ENCODE measurements at places on chromosomes 3 and 15.
A peak's percentile ranks its signal among the peaks of the same experiment; 100 is the strongest.

DNA sequence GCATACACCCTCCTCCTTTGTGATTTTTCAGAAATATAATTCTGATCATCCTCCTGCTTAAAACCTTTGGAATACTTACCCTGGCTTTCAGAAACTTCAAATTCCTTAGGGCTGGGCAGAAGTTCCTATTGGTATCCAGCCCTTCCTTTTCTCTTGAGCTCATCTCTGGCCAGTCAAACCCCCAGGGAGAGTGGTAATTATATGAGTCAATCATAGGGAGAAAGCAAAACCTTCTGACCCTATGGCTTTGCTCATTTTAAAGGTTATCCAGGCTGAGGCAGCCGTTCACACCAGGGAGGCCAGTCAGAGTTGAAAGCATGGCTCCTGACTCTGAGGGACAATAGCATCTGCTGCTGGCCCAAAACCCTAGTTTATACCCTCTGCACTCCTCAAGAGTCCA is 23.9 kb upstream of the CTNNB1 start:
- DNase-seq: peak; percentile 8

GRCh38 chr3:146305808-146306423 is 55.0 kb upstream of the PLSCR4 start:
- no peak for DNase-seq

- DNase-seq: no peak
Measured at GRCh38 chr3:123444744-123445143, 4.1 kb downstream of the ADCY5 start.

DNA sequence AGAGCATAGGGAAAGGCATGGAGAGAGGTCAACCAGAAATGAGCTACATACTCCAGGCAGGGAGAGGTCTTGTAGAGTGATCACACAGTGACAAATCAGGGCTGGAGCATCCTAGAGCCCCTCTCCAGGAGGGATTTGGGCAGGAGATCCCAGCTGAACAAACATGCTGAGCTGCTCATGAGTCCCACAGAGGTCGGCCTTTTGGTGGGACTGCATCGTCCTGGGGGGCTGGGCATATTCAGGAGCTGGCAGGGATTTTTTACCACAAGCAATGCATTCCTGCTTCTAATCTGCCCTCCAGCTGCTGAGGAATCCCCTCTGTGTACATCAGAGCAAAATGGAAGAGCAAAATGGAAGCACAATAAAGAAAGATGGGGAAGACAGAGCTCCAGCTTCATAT is 94.9 kb downstream of the NTRK3 start:
- no peak for DNase-seq

DNA sequence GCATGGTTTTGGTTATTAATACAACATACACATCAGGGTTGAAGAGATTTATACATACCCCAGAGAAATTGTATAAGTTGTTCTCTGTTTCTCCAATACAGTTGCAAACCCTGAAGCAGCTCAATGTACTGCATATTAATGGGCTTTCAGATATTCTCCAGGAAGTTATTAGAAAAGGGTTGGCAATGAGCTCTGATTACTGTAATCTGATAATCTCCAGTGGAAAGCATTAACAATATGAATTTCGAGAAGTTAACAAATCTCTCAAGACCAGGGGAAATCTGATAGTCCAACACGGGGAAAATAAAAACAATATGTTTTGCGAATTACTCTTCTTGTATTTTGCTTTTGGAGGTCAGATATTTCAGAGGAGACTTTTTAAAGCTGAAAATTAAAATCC is 950.1 kb downstream of the TBL1XR1 start:
- no peak for DNase-seq

DNA sequence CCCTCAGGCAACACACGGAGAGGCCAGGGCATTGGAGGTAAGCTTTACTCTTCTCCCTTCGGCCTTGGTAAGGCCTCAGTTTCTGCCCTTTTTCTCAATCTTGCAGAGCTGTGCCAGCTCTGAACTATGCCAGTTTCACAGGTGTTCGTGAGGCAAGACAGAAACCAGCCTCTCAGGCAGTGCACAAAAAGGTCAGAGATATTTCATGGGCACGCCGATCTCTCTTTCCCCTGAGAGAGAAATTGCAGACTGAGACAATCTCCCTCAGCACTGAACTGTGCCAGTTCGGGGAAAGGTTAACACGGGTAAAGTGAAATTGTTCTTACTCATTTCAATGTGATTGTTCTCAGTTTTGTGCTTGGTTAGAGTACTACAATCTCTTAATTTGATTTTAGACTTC is 88.5 kb downstream of the GMNC start:
- no peak for DNase-seq

DNA sequence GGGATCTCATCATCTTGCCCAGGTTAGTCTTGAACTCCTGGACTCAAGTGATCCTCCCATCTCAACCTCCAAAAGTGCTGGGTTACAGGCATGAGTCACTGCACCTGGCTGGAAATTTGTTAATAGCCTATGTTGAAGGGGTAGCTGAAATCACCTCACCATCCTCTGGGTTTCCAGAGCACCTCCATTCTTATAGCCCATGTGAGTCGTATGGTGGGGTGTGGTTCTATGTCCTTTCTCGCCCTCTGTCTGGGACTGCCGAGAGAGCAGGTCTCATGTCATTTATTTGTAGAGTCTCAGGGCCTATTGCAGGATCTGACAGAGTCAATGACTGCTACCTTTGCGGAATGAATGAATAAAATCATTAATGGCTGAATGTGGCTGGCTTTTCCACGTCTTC is 20.9 kb downstream of the CEMIP start:
- DNase-seq: no peak

GRCh38 chr3:13850161-13850945 is 29.5 kb downstream of the WNT7A start:
- DNase-seq: peak; percentile 62

- DNase-seq: peak; percentile 96
Measured at GRCh38 chr15:60972301-60972700, 256.8 kb downstream of the RORA start.

DNA sequence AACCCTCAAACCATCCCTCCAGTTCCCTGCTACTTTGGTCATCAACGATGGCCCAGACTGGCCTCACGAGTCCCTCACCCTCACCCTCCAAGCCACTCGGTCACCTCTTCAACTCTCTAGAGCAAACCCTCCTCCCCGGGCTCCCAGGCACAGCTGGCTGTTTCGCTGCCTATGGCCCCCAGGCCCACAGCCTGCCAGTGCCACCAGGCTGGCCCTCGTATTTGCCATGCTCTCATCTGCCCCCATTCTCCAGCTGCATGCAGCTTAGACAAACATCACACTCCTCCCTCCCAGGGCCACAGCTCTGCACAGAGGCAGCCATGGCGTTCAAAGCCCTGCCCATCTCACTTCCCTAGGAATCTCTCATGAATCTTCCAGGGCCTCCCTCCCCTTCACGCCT is 13.8 kb downstream of the RAB43 start:
- DNase-seq: no peak

DNA sequence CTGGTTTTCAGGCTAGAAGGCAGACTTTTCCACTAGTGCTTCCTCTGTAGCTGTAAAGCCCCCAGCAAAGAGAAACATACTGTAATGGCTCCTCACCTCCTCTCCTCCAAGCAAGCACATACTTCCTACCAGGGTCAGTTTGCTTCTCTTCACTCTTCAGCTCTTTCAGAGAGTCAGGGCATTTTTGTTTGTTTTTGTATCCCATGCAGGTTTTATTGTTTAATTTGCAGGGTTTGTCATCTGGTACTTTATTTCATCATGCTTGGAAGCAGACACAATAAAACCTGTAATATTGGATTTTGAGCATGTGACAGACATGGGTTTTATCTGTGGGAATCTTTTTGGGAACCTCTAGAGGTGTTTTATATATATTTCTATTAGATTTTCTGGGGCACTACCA is 753.3 kb upstream of the ROBO1 start:
- DNase-seq: no peak

- no peak for DNase-seq
Measured at GRCh38 chr3:50807266-50807665, 132.5 kb downstream of the DOCK3 start.

DNA sequence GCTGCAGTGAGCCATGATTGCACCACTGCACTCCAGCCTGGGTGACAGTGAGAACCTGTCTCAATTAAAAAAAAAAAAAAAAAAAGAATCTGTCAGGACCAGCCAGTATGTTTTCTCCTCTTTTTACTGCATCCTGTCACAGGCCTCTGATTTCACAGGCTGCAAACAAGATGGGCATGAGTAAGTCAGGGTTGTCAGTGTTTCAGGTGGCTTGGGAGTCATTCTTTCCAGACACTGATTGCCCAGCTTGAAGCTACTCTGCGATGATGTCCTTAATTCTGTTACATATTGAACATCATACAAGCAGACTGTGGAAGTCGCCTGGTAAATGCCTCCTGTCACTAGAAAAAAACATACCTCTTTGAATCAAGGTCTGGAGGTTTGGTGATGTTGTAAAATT is 18.8 kb downstream of the DIS3L start:
- no peak for DNase-seq

DNA sequence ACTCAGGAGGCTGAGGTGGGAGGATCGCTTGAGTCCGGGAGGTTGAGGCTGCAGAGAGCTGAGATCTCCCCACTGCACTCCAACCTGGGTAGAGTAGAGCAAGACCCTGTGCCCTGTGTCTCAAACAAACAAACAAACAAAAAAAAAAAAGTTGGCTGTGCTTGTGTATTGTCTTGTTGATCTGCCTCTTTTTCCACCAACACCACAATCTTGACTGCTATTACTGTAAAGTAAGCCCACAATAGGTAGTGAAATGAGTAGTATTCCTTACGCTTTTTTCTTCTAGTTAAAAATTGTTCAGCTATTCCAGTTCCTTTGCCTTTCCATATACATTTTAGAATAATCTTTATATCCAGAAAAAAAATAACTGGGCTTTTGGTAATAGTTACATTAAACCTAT is 35.5 kb downstream of the PTH1R start:
- no peak for DNase-seq

DNA sequence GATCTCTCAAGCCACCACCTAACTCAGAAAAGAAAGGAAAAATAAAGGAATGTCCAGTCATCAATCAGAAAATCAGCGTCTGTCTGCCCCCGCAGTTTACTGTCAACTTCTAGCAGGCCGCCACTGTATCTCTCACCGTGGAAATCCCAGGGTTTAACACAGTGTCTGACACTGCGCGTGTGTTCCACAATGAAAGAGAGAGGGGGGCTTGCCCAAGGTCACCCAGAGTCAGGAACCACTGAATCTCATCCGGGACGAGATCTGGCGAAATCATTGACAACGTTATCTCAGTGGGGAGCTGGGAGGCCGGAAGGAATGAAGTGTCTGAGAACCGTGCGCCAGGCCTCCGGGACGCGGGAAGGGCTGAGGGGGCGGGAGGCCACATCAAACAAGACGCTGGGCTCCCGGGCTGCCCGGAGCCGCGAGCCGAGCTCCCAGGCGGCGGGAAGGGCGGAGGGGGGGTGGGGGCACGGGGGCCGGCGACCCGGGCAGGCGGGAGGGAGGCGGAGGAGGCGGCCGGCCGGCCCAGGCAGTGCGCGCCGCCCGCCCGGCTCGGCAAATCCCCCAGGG is 2.2 kb upstream of the HES1 start:
- peak; percentile 57 for DNase-seq

DNA sequence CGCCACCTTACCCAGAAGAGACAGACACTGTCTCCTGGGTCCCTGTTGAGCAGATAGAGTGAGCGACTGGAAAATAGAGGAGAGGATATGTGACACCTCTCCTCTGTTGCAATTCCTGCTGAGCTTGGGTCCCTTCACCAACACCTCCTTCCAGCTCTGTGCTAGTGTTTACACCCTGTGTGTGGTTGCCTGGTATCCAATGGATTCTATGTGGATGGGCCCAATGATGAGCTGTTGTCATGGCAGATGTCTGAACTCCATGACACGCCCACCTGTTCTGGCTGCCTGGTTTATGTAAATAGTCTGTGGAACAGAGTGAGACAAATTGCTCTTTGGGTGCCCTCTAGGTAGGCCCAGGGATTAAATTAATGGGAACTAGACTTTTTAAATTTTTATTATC is 23.7 kb downstream of the RBM5 start:
- no peak for DNase-seq

GRCh38 chr3:84965141-84965540 is 6.4 kb downstream of the CADM2 start:
- no peak for DNase-seq

- DNase-seq: no peak
Measured at GRCh38 chr3:9867106-9867505, 12.9 kb downstream of the CIDEC start.

- no peak for DNase-seq
Measured at GRCh38 chr3:188789251-188789650, 382.5 kb upstream of the TPRG1 start.

GRCh38 chr15:39434163-39434562 is 146.7 kb upstream of the THBS1 start:
- DNase-seq: peak; percentile 48

DNA sequence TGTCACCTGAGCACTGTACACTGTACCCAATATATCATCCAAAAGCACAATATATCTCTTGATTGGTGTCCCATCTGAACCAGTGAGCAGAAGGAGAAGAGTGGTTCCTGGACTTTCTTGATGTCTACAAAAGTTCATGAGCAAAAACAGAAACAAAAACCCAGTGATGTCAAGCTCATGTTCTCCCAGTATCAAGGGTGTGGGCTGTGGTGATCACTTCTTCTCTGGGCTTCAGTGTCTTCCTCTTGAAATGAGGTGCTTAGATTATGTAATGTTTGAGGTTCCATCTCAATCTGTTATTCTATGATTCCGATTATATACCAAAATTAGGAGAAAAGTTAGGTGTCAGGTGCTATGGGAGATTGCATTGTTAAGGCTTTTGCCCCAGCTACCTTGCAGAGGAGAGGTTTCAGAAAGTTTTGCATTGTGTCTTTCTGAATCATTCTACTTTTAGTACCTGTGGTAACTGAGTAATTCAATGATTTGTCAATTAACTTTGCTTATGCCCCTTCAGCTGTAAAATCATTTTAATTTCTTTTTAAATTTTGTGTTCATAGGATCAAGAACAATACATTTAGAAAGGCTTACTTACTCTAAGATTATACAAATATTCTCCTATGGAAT is 122.0 kb upstream of the EOMES start:
- DNase-seq: no peak

GRCh38 chr15:60350108-60350507 is 47.7 kb downstream of the ANXA2 start:
- DNase-seq: peak; percentile 48

GRCh38 chr15:70497661-70498060 is 265.7 kb downstream of the UACA start:
- no peak for DNase-seq

DNA sequence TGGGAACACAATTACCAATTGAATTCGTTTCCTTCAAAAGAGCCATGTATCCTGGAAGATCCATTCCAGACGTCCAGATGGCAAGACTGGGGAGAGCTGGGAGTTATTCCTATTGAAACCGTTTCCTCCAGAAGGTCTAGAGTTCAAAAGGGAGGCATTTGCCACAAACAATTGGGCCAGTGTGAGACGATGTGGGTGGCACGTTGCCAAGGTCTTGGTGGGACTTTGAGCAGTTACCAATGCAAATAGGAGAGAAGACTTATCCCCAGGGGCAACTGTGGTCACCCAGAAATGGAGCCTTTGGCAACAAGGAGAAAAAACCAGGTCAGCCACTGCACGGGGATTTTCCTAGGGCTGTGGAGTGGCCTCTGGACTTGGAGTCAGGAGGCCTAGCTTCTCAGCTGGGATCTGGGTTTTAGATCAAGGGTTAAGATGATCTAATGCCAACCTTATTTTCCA is 29.6 kb upstream of the TLE3 start:
- no peak for DNase-seq

- no peak for DNase-seq
Measured at GRCh38 chr3:96200897-96201296, 613.5 kb upstream of the EPHA6 start.

Data from EH (cell line).